Spleen (tissue), 13 donors: ENCODE measurements at places on chromosomes 2 and 18. TPM values are rescaled to one million over a fixed set of nuclear protein-coding genes. Genes with fewer than 3 reads are reported as not detected.

DNA sequence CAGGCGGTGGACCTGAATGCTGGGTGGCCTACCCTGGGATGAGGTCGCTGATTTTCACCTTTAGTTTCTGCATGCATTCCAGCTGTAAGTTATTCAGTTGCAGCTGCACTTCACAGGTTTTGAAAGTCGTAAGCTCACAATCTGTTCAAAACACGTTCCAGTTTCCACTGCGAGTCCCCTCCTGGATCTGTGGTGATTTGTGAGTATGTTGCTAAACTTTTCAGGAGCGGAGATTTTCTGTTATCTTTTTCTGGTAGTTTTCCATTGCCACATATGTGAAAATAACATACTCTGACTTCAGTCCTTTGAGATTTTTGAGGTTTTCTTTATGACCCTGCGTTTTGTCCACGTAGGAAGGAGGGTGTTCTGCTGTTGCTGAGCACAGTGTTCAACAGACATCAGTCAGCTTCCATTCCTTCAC, 102.1 kb downstream of the SNTG2 start:
- no peaks in the 10 kb centered on the region for H3K4me1 ChIP-seq
- no peak for DNase-seq
- H3K27me3 ChIP-seq = peaks cover 7% of the 10 kb centered on the region
- H3K27ac ChIP-seq = no peak overlapping the region
- H3K4me3 ChIP-seq = no peak overlapping the region

The PELI1 gene
- 16.0 TPM for polyA plus RNA-seq

- no peak overlapping the region for H3K4me3 ChIP-seq
- no peaks in the 10 kb centered on the region for H3K4me1 ChIP-seq
- no peaks in the 10 kb centered on the region for H3K36me3 ChIP-seq
- no peak for DNase-seq
These were observed 46.5 kb upstream of the NFU1 start for GRCh38 chr2:69483696-69484095.

DNA sequence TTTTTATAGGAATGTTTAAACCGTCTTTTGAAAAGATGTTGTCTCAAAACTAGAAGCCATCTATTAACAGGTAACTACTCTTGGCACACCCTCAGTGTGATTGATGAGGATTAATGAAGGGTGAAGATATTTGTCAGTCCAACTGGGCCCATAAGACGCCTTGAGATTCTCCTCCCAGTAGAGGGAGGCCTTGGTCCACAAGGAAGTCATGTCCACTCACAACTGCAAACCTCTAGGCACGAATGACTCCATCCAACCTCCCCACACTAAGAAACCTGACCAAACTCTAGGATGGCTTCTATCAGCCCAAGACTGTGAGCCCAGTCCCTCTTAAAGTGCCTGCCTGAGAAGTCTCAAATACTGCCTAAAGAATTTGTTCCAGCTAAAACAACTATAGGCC, 19.2 kb upstream of the GRP start:
- peaks cover 1% of the 10 kb centered on the region for H3K27me3 ChIP-seq
- no peak overlapping the region for H3K27ac ChIP-seq
- no peak for DNase-seq
- H3K4me1 ChIP-seq = no peaks in the 10 kb centered on the region
- no peak overlapping the region for H3K4me3 ChIP-seq

DNA sequence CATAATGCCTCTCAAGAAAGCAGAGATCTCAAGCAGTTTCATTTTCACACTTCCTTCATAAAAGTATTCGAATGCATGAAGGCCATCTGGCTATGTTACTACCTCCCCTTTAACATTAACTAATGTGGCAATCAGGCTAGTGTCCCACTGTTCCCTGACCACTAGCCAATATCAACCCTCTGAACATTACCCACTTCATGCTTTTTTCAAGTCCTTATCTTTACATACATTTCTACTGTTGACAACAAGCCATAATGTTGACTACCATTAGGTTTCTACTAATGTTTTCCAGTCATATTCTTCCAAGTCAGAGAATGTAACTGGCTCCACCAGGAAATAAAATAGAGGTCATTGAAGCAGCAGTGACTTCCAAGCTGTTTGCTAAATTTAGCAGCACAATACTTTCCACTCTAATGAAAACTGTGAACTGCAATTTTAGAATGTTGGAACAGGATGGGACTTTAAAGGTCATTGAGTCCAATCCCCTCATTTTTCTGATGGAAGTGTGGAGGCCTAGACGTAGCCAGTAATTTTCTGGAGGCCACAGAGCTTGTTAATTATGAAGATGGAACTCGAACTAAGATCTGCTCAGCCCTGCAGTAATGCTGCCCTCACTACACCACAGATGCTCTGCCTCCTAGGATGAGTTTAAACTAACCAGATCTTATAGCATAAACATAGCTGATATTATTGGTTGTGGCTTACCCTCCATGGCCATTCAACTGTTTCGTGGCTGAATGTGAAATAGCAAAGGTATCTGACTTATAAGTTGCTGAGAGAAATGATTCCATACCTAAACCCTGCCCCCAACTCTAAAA, 630 bp upstream of the PPP1R1C start:
- DNase-seq = no peak
- H3K4me3 ChIP-seq = no peak overlapping the region
- H3K4me1 ChIP-seq = no peaks in the 10 kb centered on the region
- H3K36me3 ChIP-seq = no peaks in the 10 kb centered on the region
- H3K27me3 ChIP-seq = no peaks in the 10 kb centered on the region

The BOLL gene
- polyA plus RNA-seq = not detected

The SPATA3 gene
- polyA plus RNA-seq = not detected

The ANO7 gene
- 1.3 TPM for polyA plus RNA-seq

DNA sequence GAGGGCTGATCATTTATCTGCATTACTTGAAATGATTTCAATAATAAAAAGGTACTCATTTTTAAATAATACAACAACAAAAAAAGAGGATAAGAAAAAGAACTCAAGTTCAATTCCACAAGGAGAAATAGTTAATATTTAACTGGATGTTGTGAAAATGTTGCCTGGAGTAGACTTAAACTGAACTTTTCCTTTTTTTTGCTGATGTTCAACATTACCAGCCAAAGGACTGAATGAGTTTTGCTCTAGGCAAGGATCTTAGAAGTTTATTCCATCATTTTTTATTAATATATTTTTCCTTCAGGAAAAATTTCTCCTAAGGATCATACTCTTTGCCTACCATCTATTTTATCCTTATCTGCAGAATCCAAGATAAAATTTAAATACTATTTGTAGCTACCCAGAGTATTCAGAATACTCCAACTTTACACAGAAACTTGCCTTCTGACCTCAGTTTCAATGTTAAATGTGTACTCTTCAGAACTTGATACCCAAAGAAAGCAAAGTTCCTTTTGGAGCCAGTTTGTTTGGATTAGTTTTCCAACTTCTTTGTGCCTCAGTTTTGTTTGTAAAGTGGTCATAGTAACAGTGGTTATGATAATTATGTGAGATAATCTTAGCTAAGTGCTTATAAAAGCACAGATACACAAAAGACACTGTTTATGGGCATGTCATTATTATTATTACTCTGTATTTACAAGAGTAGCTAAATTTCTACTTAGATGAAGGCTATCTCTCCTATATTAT, 12.8 kb downstream of the CKAP2L start:
- peaks cover 5% of the 10 kb centered on the region for H3K36me3 ChIP-seq
- H3K4me1 ChIP-seq = peaks cover 14% of the 10 kb centered on the region
- no peak overlapping the region for H3K27ac ChIP-seq
- no peaks in the 10 kb centered on the region for H3K27me3 ChIP-seq

DNA sequence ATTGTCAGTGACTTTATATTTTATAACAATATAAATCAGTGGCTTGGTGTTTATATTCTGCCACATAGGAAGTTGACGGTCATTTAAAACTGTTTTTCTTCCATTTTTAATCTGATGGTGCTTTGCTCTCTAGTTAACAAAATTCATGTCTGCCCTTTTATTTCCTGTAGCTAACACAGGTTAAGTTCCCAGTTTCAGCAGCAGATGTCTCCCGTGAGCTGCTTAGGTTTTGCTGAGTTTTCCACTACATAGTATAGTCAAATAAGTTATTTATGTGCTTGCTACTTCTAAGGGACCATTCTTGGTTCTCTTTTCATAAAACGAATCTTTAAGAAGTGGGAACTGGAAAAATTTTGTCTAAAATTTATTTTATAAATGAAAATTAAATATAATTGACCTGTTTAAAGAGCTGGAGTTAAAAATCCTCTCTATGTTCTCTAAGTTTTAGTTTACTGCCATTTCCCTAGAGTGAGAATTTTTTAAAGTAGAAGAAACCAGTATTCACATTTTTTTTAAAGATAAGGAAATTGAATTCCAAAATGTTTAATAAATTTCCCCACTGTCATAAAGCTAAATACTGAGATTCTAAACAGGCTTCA, 20.6 kb downstream of the HTR2B start:
- H3K4me3 ChIP-seq = no peak overlapping the region
- H3K36me3 ChIP-seq = peaks cover 53% of the 10 kb centered on the region
- H3K27ac ChIP-seq = no peak overlapping the region

DNA sequence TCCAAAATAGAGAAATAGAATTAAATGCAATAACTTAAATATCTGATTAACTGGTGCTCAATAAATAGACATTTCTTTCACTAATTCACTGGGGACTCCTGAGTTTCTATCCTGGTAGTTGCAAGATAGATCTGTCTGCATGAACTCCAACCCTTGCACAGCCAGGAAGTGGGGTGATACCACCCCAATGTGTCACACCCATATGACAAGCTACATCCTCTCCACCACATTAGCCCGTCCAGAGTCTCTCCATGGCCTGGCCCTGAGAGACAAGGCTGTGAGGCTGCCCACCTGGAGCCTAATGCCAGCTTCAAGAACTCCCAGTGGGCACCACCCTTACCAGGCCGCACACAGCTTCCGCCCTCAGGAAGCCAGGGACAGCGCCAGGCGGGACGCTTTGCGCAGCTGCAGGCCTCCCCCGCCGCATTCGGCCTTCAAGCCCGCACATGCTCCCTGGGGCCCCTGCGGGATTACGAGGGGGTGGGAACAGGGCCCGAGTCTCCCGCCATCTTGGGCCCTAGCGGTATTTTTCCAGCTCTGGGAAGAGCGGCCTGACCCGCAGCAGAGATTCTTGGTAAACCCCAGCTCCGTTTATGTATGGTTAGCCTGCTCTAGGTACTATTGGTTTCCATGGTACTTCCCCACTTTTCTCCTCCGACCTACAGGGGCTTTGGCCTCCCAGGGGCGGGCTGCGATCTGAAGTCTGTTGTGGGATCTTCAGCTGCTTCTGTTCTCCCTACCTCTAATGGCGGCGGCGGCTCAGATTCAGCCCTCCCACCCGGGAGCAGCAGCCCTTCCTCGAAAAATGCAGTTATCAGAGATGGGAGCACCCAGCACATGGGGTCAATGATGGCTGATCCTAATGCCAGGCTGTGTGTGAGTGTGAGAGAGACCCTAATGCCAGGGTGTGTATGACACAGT, at the start of gene TDRD15:
Gene TDRD15, plus strand, starts transcription at position 496 of the 921 bp plus-strand sequence. CDS start 13,500 bp downstream, outside the sequence.
- H3K27ac ChIP-seq = no peak within 1 kb of the TSS
- no peaks in the 10 kb centered on the region for H3K4me1 ChIP-seq
- DNase-seq = peak; percentile 69
- peaks cover 5% of the 10 kb centered on the region for H3K27me3 ChIP-seq

- no peak for DNase-seq
- no peaks in the 10 kb centered on the region for H3K4me1 ChIP-seq
These were observed 12.6 kb downstream of the FN1 start for GRCh38 chr2:215423234-215423633.

DNA sequence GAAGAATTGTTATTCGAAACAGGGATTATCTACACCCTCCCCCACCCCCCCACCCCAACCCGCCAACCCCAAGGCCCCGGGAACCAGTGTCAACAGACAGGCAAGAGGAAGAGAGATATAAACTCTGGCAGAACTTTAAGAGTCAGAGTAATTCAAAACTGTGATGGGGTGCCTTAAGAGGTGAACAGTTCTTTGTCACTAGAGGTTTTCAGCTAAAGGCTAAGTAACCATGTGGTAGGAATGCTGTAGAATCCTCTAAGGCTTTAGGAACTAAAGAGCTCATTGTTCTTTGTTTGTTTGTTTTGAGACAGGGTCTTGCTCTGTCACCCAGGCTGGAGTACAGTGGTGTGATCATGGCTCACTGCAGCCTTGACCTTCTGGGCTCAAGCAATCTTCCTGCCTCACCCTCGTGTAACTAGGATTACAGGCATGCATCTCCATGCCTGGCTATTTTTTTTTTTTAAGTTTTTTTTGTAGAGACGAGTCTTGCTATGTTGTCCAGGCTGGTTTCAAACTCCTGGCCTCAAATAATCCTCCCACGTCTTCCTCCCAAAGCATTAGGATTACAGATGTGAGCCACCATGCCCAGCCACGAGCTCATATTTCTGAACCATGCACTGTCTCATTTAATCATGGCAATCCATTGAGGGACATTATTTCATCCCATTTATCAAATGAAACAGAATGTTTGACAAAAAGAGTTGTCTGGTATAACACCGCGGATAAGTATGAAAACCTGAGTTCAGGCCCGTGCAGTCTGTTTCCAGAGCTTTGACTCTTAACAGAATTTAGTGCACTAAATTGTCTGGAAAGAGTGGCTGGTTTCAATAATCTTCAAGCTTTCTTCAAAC, 20.8 kb upstream of the TMEM17 start:
- no peak for DNase-seq
- no peak overlapping the region for H3K4me3 ChIP-seq

The QPCT gene
- polyA plus RNA-seq = 4.4 TPM

DNA sequence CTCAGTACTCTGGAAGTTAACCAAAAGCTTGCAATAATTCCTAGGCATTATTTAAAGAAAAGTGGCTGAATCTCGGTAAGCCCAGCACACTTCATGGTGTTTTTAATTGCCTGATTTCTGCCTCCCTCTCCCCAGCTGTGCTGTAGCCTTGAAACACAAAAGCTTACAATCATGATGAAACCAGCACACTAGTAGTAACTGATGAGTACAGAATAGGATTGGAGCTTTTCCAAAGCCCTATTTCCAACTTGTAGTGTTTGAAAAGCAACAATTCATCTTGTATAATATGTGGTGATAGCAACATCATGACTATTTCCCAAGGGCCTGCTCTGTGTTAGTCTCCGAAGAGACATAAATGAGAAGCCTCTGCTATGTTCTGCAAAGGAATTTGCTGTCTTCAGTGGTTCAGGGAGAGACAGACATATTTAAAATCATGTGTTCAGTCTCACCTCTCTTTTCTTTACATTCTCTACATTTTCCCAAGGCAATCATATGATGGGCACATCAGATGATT, 1015.0 kb downstream of the BCL11A start:
- no peak for DNase-seq
- no peak overlapping the region for H3K27ac ChIP-seq
- no peaks in the 10 kb centered on the region for H3K36me3 ChIP-seq
